BJ (cell line): ENCODE measurements at places on chromosomes 2 and 18.

DNA sequence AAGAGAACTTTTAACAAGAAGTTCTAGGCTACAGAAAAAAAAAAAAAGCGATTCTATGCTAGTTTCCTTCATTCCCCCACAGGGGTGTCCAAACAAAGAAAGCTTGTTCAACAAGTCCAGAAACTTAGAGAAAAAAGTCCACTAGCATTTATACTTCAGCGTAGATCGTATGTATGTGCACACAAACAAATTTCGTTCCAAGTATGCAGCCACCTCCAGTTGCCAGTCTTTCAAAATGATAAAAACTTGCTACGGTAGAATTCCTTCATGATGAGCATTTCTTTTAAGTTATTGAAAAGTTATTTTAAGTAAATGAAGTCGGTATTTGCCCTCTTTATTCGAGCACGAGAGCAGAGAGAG, 3.7 kb upstream of the OTX1 start:
- DNase-seq, result no peak

DNA sequence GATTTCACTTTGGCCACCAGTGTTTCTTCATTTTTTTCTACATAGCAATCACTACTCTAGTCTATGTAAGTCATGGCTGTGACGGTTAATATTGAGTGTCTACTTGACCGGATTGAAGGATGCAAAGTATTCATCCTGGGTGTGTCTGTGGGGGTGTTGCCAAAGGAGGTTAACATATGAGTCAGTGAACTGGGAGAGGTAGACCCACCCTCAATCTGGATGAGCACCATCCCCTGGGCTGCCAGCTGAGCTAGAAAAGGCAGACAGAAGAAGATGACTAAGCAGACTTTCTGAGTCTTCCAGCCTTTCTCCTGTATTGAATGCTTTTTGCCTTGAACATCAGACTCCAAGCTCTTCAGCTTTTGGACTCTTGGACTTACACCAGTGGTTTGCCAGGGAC, 265.0 kb upstream of the SLC8A1 start:
- DNase-seq, result peak; percentile 34

- no peak for DNase-seq
Observed at GRCh38 chr2:196130039-196130825, 41.1 kb downstream of the STK17B start.

DNA sequence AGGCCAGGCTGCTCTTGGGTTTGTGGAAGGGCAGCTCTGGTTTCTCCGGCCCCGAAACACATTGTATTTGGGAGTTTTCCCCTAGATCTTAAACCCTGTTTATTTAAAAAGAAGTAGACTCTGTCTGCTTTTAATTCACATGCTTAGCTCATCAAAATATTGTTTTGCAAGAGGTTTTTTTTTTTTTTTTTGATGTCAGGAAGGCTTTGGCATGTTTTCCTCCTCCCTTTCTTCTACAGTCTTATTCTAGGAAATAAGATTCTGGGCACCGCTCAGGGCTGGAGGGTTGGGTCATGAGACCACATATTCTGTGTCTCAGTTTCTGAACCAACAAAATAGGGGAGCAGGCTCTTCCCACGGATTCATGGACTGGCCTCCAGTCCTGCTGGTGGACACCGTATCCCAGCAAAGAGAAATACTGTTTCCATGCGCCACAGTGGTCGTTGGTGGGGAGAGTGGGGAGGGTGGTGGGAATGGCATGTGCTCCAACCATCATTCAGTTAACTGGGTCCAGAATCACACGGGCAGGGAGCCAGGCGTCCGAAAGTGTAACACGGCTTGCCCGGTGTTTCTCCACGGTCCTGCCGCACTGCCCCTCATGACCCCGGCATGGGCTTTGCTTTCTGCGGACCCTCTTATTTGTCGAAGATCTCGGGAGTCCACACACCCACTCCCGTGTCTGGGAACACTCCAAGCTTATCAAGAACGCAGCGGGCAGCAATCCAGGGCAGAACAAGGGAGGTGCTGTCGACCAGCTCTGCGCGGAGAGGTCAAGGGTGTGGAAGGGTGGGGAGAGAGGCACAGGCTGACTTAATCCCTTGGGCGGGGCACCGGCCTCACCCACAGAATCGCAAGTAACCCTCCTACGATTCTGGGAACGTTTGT, 176.7 kb downstream of the GLI2 start:
- DNase-seq, result peak; percentile 49

DNA sequence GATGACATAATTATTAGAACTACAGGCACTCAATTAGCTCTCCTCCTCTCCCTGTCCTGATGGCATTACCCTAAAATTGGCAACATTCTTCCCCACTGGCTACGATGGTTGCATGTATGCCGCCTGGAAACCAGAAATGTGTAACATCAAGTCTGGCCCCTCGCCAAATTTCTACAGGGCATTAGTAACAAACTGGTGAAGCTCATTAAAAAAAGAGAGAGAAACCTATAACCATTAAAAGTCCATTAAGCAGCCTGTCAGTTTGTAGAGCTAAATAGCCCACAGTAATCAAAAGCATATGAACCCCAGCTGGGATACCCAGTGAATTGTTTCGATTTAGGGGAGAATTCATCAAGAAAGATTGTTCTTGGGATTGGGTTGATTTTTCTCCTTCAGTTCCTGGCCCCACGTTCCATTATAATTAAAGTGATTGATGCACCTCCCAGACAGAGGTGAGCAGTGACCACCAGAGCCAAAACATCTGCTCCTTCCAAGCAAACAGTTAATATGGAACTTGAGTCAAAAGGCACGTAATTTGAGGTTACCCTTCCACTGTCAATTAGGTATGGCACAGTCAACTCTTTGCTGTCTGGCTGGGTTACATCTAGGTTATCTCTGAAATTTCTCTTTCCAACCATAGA, 208.6 kb downstream of the C1D start:
- DNase-seq, result peak; percentile 59

GRCh38 chr2:122378521-122378920, 623.1 kb downstream of the TSN start:
- DNase-seq, result no peak

- no peak for DNase-seq
Observed at GRCh38 chr2:105072039-105072438, 34.2 kb downstream of the MRPS9 start.

DNA sequence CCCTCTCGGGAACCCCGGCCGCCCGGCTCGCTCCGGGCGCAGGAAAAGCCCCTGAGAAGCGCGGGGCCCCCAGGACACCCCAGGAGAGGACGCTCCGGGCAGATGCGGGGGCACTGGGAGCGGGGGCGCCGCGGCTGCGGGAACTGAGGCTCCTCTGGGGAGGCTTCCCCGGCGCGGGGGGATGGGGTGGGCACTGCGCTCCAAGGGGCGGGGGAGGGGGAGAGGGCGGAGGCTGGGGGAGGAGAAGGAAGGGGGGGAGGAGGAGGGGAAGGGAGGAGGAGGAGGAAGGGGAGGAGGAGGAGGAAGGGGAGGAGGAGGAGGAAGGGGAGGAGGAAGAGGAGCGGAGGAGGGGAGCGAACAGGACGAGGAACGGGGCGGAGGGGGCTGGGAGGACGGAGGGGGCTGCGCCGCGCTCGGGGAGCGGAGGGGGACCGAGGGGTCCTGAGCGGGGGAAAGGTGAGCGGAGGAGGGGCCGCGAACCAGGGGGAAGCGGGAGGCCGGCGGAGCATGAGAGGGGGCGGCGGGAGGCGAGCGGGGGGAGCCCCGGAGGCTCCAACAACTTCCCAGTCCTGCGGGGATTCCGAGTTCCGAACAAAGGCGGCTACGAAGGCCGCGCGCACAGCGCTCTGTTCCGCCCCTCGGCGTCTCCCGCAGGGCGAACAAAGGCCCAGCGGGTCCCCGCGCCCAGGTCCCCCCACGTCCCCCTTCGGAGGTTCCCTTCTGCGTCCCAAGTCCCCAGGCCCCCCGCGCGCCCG, 742 bp downstream of the PXDN start:
- DNase-seq, result no peak

- no peak for DNase-seq
Observed at GRCh38 chr2:199757233-199757870, 93.6 kb downstream of the FTCDNL1 start.

GRCh38 chr2:240431271-240431660, 4.2 kb upstream of the GPC1 start:
- DNase-seq, result no peak

- no peak for DNase-seq
Observed at GRCh38 chr2:172470958-172471922, 43.9 kb downstream of the ITGA6 start.

DNA sequence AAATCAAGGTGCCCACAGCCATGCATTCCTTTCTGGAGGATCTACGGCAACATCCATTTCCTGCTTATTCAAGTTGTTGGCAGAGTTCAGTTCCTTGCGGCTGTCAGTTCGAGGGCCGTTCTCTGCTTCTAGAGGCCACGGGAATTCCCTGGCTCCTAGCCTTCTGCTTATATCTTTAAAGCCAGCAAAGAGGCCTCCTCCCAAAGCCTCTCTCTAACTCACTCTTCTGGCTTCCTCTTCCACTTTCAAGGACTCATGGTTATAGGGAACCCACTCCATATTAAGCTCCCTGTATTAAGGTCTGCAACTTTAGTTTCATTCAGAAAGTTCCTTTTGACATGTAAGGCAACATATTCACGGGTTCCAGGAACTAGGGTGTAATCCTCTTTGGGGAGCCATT, 150.1 kb upstream of the RMP24 start:
- no peak for DNase-seq

DNA sequence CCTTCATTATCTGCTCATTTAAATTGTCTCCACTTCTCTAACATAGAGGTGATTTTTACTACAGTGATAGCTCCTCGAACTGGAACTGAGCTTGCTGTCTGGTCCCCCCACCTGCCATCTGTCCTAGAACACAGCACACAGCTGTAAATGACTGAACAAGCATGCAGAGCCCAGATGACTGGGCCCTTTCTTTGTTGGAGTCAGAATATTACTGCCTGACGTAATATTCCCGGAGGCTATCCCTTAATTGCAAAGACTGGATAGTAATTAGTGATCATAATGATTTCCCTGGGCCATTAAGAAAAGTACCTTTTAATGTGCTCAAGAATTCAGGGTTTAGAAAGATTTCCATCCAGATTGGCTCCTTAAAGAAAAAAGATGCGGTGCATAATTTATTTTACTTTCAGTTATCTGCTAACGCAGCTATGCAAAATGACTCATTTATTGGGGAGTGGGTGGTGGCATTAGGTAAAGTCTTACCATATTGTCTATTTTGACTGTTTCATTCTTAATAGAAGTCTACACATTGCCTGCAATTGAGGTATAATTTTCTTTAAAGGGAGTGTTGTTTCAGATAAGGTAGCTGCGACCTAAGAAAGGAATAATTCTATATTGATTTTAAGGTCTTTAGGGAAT, 84.4 kb downstream of the MAP4K4 start:
- DNase-seq, result no peak
